ENCODE measurements at places on chromosomes 11 and 22.

- DNase-seq = no peak
Observed at GRCh38 chr22:28921585-28921879, 38.2 kb downstream of the ZNRF3 start.

GRCh38 chr11:78499971-78500370 is 74.7 kb downstream of the NARS2 start:
- no peak for DNase-seq

DNA sequence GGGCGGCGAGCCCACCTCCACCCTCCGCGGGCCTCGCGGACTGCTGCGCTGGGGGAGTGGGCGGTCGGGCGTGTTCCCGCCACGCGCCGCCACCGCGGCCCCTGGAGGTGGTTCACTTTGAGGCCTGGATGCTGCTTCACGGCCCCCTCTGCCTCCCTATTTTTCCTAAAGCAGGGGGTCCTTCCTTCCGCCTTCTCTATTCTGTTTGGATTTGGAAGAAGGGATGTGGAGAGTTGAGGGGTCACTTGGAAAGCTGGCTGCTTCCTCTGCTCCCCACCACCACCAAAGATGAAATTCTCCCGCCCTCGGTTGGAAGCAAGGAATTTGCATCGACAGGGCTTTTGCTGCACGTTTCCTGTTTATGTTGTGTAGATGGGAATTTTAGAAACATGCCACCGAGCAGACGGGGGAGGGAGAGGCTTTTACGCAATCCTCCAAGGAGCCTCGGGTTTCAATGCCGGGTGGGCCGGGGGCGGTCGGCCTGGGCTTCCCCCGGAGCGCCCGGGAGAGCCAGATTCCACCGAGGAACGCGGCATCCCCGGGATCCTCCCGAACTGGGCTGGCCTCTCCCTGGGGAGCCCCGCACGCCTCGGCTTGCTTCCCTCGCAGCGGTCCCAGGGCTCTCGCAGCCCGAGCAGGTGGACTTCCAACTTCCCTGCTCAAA is 403 bp upstream of the SBF2 start:
- DNase-seq = peak; percentile 65

- no peak for DNase-seq
Observed at GRCh38 chr11:74780248-74781005, 31.8 kb downstream of the RNF169 start.

- peak; percentile 8 for DNase-seq
Observed at GRCh38 chr22:29199702-29200400, 5.8 kb upstream of the EMID1 start.

DNA sequence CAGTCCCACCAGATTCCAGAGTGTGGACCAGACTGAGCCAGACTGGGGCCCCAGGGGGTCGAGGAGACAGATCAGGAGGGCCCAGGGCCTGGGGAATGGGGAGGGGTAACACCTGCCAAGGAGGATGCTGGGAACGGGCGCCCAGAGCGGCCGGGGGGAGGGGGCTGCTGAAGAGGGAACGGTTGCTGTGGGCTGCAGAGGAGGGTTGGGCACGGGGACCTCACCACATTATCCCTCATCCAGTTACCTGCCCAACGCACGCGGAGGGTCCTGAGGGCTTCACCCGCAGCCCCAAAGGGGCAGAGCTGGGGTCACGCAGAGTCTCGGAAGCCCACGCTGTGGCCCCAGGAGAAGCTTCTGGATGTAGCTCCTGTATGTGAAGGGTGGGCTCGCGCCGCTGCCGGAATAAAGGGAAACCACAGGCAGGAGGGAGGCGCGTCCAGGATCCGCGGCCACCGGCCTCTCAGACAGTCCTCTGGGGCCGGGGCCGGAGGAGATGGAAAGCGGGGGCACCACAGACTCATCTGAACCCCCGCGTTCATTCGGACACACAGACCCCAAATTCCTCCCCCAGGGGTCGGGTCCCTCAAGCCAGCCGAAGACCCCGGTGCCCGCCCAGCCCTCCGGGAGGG is 866 bp upstream of the SELENOO start:
- DNase-seq = peak; percentile 45

- DNase-seq = no peak
Observed at GRCh38 chr11:69395287-69395686, 86.2 kb upstream of the LINC01488 start.

GRCh38 chr11:64879244-64879900 is 951 bp upstream of the EHD1 start:
- DNase-seq = no peak

DNA sequence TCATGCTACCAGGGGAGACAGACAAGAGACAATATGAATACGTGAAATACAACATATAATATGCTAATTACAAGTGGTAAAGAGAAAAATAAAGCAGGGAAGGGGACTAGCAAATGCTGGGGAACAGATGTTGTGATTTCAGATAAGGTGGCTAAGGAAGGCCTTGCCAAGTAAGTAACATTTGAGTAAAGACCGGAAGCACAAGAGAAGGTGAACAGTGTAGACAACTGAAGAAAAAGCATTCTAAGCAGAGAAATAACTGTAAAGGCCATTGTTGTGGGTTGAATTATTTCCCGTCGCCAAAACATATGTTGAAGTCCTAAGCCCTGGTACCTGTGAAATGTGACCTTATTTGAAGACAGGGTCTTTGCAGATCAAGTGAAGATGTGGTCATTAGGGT is 63.7 kb upstream of the EED start:
- DNase-seq = no peak

DNA sequence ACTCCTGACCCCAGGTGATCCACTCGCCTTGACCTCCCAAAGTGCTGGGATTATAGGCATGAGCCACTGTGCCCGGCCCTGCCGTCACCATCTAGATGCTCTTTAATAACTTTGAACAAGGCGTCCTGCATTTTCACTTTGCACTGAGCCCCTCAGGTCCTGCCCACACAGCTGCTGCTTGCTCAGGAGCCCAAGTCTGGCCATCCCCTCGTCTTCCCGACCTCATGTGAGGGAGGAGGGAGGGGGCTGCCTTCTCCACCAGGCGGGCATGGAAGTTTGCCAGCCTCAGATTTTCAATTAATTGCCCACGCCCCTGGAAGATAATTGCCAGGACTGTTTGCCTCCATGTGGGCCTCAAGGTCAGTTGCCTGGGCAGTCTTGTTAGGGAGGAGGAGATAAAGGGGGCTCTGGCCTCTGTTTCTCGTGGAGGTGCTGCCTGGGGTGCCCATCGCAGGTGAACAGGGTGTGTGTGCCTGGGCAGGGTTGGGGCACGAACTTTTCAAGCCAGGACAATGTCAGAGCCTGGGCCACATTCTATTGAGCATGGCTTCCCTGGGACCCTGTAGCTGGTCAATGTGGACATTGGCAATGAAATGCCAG is 27.9 kb upstream of the MYEOV start:
- no peak for DNase-seq

GRCh38 chr22:36765943-36766450 is 9.9 kb downstream of the IFT27 start:
- peak; percentile 32 for DNase-seq

DNA sequence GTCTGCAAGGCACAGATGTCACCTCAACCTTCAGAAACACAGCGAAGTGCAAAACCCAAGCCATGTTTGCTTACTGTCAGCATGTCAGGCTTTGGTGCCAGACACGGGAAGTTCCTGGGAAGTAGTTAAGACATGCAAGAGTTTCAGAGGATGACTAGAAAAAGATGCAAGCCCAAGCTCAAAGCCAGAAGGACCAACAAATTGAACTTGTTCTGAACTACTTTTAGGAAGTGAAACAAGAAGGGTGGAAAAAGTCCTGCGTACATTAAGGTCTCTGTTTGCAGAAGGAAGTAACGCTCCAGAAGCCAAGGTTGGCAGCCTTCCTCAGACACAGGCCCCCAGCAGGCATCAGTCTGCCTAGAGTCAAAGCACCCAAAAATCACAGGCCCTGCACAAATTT is 2.6 kb downstream of the AP1B1 start:
- no peak for DNase-seq

GRCh38 chr11:128326791-128327190 is 260.6 kb downstream of the ETS1 start:
- no peak for DNase-seq

GRCh38 chr11:79668575-79668974 is 227.7 kb upstream of the TENM4 start:
- DNase-seq = no peak

DNA sequence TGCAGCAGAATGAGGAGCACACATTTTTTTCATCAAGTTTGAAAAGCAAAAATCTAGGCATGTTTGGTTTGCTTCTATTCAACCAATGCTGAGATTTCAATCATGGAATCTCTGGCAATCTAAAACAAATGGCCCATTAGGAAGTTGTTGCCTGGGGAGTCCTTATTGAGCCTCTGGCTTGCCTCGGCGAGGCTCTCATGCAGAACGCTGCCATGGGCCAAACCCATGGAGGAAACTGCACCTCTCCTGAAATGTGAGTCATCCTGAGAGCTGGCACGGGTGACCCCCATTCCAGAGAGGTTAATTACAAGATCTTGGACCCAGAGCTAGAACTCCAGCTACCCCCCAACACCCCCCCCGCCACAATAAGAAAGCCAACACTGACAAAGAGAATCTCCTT is 80.7 kb downstream of the MN1 start:
- DNase-seq = no peak

GRCh38 chr11:77074205-77074604 is 7.4 kb downstream of the CAPN5 start:
- no peak for DNase-seq

GRCh38 chr11:108713076-108713790 is 48.4 kb downstream of the DDX10 start:
- no peak for DNase-seq

- no peak for DNase-seq
Observed at GRCh38 chr11:71451596-71452198, 1.3 kb upstream of the NADSYN1 start.

- DNase-seq = no peak
Observed at GRCh38 chr11:112316971-112317370, 56.3 kb upstream of the PLET1 start.

GRCh38 chr11:22339611-22340010 is 1.4 kb downstream of the SLC17A6 start:
- no peak for DNase-seq

- DNase-seq = peak; percentile 87
Observed at GRCh38 chr22:36156515-36157419, 3.8 kb downstream of the APOL3 start.

DNA sequence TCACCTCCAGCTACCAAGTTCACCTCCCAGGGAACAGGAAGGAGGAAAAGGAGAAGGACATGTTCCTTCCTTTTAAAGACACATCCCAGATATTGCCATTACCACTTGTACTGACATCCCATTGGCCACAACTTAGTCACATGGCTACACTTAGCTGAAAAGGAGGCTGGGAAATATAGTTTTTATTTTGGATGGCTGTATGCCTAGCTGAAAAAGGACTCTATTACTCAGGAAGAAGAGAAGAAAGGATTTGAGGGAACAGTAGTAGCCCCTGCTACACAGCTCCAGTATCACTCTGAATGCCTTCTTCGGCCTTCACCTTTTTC is 2.1 kb upstream of the APOA5 start:
- no peak for DNase-seq

- peak; percentile 96 for DNase-seq
Observed at GRCh38 chr11:1772270-1773130, 8.8 kb upstream of the CTSD start.

GRCh38 chr11:44133335-44133946 is 38.0 kb downstream of the EXT2 start:
- peak; percentile 63 for DNase-seq

- DNase-seq = no peak
Observed at GRCh38 chr22:20204806-20205205, 54.0 kb upstream of the CCDC188 start.

GRCh38 chr22:28297504-28297903 is 378.4 kb upstream of the PITPNB start:
- DNase-seq = no peak

GRCh38 chr22:46242076-46242475 is 8.0 kb downstream of the CDPF1 start:
- DNase-seq = no peak

DNA sequence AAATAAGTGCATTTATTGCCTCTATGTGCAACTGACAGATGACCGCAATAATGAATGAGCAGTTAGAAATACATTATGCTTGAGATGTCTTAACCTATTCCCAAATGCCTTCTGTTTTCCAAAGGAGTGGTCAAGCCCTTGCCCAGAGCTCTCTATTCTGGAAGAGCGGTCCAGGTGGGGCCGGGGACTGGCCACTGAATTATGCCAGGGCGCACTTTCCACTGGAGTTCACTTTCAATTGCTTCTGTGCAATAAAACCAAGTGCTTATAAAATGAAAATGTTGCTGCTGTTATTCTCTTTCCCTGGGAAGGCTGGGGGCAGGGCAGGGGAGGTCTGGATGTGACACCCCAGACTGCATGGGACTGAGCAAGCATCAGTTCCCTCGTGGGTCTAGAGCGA is 11.0 kb downstream of the NEFH start:
- no peak for DNase-seq

Data from AG20443 (cell line).